Effector CD4-positive, alpha-beta T cell (primary cell): ENCODE measurements at places on chromosomes 6 and 20.

DNA sequence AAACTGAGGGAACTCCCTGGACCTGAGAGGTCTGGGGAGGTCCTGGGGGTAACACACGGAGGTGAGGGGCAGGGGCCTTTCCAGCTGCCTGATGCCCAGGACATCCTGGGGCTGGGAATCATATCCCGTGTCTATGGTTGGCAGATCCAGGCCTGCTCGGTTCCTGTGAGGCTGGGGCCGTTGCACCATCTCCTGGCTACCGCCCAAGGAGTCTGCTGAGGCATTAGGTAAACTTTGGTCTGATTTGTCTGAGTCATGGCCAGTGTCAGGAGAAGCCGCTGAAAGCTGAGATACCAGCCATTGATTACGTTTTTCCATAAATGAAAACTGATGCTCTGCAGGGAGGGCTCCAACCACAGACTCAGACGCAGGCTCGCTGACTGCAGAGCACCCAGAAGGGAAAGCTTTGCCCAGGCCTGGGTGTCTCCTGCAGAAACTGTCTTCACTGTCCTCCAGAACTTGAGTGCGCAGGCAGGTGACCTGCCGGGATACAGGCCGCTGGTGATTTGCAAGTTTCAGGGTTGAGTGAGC lies 14.2 kb downstream of the TRAF3IP2 start:
- DNase-seq = no peak

GRCh38 chr6:89079511-89080234 lies 878 bp upstream of the PNRC1 start:
- peak; percentile 28 for DNase-seq

DNA sequence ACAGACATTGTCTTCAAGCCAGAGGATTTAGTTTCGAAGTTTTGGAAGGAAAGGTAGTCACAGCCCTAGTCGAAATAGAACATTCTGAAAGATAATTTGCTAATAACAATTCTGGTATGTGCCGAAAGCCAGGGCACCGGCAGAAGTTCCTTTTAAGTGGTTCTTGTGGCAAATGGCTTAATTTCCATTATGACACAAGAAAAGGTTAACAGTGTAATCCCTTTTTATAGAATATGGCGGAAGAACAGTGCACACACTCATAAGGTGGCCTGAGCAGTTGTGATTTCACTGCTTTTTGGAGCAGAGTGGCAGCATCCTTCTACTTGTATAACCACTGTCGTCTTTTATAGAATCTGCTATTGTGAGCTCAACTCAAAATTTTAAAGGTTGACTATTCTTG lies 152.4 kb downstream of the SASH1 start:
- no peak for DNase-seq

DNA sequence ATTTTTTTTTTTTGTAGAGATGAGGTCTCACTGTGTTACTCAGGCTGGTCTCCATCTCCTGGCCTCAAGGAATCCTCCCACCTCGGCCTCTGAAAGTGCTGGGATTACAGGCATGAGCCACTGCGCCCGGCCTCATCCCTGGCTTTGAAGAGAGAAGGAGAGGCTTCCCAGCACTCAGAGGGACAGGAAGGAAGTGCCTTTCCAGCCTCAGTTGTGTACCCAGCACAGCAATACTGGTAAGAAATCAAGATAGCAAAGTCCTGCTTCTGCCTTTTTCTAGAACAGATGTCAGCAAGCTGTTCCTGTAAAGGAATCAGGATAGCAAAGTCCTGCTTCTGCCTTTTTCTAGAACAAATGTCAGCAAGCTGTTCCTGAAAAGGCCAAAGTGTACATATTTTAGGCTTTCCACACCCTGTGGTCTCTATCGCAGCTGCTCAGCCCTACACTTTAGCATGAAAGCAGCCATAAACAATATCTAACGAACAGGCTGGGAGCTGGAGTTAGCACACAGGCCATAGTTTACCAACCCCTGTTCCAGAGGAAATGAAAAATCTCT lies 6.3 kb upstream of the PLTP start:
- no peak for DNase-seq

GRCh38 chr6:148611213-148611612 lies 135.6 kb upstream of the UST start:
- no peak for DNase-seq

- no peak for DNase-seq
Measured at GRCh38 chr6:110198561-110198960, 18.3 kb downstream of the CDC40 start.

- DNase-seq = no peak
Measured at GRCh38 chr6:28659250-28659566, 133.5 kb downstream of the GPX5 start.

GRCh38 chr6:158002951-158003853 lies 21.5 kb downstream of the SYNJ2 start:
- DNase-seq = no peak

DNA sequence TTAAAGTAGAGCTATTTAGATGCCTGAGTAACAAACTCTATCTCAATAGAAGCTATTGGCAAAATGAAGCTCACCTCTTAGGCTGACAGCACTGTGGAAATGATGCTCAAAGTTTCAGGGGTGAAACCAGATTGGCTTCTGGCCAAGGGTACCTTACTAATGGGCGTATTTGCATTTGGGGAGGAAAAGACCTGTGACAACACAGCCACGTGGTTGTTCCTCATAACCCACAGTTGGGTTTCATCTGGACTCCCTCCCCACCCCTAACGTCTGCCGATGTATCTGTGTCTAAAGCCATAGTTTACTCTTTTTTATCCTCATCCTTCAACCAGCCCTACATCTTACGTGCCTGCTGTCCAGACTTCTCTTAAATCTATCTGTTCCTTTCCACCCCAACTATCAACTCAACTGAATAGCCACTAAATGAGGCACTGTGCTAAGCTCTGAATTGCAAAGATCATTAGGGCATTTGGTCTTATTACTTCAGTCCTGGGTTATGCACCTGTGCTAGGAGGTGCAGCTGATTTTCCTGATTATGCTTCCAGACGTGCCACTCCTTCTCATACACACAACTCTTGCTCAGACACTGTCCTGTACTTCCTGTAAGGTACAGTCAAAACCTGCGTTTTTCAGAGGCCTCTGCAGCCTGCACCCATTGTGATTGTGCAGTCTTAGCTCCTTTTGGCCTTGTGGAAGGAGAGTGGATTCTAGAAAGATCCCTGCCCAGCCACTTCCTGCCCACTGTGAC lies 80.6 kb upstream of the ARMC2 start:
- no peak for DNase-seq

DNA sequence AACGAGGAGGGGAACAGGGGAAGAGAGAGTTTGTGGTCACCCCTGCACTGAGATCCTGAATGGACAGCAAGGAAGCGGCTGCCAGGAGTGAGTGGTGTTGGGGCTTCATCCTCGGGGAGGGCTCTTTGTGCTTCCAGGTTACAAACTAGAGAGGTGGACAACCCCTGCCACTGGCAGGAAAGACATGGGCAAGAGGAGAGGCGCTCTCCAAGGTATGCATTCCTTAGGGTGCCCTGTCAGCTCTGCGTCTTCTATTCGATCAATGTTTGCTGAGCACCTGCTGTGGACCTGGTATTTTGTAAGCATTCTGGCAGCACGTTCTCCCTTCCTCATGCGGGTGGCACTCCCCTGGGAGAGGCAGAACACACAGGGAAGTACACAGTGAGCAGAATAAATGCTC lies 93.6 kb downstream of the CDH4 start:
- DNase-seq = no peak

- no peak for DNase-seq
Measured at GRCh38 chr20:44400671-44400969, 45.1 kb downstream of the HNF4A start.

GRCh38 chr6:73503027-73503772 lies 17.6 kb downstream of the EEF1A1 start:
- no peak for DNase-seq

DNA sequence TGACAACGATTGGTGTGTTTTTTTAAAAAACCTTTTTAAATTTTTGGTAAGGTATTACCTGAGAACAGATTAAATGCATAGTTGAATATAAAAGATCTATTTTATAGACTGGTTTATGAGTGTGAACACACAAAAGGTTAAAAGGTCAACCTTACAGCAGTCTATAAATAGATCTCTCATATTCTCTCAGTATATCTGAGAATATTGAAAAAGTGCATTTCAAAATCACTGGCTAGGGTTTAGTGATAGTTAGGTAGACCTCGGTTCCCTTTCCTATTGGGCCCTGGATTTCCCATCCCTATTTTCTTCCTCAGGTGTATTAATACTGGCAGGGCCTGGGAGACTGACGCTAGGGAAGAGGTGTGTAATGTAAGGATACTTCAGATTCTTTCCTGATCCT lies 723 bp upstream of the ZNF451 start:
- DNase-seq = no peak

DNA sequence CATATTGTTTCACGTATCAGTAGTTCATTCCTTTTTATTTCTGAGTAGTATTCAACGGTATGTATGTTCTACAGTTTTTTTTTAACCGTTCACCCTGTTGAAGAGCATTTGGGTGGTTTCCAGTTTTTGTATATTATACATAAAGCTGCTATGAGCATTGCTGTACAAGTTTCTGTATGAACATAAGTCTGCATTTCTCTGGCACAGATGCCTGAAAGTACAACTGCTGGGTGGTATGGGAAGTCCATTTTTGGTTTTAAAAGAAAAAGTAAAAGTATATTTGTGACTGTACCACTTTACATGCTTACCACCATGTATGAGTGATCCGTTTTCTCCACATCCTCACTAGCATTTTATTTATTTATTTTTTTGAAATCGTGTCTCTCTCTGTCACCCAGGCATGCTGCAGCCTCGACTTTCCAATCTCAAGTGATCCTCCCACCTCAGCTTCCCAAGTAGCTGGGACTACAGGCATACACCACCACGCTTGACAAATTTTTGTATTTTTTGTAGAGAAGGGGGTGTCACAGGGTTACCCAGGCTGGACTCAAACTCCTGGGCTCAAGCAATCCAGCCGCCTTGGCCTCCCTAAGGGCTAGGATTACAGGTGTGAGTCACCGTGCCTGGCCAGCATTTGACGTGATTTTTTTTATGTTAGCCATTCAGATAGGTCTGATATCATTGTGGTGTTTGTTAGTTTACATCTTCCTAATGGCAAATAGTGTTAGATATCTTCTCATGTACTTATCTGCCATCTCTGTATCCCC lies 11.0 kb upstream of the SIM1 start:
- no peak for DNase-seq

DNA sequence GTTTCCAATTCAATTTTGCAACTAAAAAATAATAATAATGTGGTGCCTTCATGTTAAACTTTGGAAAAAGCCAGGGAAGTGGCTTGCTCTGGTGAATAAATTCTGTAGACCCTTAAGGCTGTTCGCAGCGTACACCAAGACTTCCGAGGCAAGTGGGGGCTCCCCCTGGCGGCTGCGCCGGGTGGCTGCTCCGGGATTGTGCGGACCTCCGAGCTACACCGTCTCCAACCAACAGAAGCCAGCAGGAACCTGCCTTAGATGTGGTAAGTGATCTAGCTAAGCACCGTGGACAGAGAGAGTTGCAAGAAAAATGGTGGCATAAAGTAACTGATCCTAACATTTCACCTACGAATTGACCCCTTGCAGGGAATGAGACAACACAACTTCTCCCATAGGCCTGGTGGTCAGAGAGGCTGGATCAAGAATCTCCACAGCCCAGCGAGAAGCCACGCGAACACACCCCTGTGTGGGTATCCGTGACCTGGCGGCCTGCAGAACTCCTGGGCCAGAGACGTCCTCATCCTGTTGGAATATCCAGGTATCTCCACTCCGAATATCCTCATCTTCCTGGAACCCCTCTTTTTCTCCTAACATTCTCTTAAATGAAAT lies 69.6 kb downstream of the TBXT start:
- peak; percentile 7 for DNase-seq

DNA sequence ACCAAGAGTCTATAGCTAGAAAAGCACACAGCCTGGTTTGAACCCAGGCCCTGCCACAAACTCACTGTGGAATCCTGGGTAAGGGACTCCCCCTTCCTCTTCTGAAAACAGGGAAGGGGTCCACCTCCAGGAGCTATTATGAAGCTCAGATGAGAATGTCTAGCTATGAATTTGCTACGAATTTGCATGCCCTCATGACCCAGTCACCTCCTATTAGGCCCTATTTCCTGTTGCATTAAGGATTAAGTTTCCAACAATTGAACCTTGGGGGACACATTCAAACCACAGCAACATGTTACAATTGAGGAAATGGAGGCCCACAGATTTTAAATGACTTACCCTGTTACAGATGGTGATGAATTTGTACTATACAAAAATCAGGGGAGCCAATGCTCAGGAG lies 46.2 kb downstream of the PREX1 start:
- no peak for DNase-seq

GRCh38 chr6:135888818-135889217 lies 37.3 kb downstream of the PDE7B start:
- DNase-seq = no peak

DNA sequence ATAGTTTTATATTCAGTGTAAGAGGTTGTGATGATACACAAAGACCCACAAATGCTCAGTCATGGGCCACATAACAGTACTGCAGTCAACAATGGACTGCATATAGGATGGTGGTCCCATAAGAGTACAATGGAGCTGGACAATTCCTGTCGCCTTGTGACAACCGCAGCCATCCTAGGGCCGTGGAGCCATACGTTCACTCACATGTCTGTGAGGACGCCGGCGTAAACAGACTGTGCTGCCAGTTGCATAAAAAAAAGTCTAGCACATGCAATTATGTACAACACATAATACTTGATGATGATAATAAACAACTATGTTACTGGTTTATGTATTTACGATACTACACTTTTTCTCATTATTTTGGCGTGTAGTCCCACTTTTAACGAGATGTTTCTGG lies 30.9 kb downstream of the BFSP1 start:
- DNase-seq = no peak

GRCh38 chr20:37990571-37991151 lies 42.6 kb downstream of the TTI1 start:
- peak; percentile 17 for DNase-seq

DNA sequence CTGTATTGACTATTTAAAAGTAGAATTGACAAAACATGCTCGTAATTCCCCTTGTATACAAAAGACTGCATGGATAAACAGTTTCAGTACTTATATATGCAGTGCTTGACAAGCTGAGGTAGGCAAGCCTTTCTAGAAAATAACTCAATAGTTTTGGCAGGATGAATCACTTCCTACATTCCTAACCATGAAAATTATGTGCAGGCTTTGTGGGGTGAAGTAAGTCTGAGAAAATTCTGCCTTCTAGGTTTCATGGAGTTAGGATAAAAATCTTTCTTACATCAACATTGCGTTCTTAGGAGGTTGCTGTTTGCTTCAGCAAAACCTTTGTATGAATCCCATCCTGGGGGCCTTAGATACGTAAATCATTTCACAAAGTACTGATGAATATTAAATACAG lies 801.4 kb upstream of the EYS start:
- DNase-seq = no peak
